Skeletal muscle cell (primary cell): ENCODE measurements at places on chromosomes 5 and 9.

DNA sequence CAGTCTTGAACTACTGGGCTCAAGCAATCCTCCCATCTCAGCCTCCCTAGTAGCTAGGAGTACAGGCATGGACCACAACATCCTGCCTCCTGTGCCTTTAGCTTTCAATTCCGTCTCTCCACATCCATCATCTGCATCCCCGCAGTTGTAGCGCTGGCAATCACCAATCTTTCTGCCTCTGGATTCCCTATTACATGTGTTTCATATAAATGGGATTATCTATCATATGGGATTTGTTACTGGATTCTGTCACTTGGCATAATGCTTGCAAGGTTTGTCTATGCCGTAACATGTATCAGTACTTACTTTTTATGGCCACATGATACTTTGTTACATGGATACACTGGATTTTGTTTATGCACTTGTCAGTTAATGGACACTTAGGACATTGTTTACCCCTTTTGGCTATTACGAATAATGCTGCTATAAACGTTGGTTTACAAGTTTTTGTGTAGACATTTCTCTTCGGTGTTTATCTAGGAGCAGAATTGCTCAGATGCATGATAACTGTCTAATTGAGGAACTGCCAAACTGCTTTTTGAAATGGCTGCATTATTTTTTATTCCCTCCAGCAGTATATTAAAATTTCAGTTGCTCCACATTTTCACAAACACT is 1223.9 kb downstream of the FOXD4L5 start:
- DNase-seq = no peak

DNA sequence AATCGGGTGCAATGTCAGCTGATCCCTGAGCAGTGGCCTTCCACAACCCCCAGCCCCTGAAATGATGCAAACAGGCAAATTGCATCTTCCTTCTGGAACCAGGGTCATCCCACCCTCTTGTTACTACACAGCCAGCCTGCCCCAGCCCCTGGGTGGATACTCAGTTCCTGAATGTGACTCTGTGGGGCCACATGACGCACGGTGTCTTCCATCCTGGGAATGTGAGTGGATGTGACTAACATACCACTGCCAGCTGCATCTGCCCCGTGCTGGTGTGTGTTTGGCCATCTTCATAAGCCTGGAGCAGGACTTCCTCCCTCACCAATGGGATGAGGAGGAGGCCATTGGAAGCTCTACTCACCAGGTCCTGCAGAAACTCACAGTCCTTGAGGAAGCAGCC is 257.9 kb upstream of the ADAMTS16 start:
- DNase-seq = no peak

GRCh38 chr9:75265525-75265972 is 177.2 kb downstream of the OSTF1 start:
- peak; percentile 8 for DNase-seq

GRCh38 chr5:14870337-14871213 is 1.0 kb downstream of the ANKH start:
- no peak for DNase-seq

GRCh38 chr9:122684851-122685250 is 9.9 kb downstream of the OR1L3 start:
- no peak for DNase-seq
